ENCODE measurements at places on chromosomes 1 and 21.

- DNase-seq, result no peak
These were observed 17.2 kb downstream of the PDZK1 start for GRCh38 chr1:145689922-145690321.

DNA sequence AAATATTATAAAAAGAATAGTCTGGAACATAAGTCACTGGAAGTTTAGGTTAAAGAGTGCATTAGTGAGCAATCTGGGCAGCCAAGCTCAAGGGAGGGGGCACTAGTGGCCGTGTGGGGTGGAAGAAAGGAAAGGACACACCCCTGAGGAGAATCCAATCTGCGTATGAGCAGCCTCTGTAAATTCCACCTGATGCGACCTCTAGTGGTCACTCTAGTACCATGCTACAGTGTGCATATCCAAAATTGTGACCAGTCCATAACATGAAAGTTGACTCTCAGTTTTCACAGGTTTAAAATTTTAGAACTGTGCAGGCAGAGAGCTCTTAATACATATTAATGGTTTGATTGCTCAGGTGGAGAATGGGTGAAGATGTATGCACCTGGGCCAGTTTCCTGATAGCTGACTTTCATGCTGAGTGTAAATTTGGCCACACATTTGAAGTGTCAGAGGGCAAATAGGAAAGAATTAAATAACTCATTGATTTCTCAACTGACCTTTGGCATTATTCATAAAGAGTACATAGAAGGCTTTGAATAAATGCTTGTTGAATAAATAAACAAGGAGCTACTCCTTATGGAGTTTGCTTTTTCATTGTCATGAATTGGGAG is 105.9 kb upstream of the C21orf91 start:
- peak; percentile 49 for DNase-seq

DNA sequence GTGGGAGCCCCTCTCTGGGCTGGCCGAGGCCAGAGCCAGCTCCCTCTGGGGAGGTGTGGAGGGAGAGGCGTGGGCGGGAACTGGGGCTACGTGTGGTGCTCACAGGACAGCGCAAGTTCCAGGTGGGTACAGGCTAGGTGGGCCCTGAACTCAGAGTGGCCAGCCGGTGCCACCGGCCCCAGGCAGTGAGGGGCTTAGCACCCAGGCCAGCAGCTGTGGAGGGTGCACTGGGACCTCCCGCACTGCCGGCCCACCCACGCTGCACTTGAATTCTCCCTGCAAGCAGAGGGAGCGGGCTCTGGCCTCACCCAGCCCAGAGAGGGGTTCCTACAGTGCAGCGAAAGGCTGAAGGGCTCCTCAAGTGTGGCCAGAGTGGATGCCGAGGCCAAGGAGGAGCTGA is 20.2 kb downstream of the PRAMEF20 start:
- DNase-seq, result no peak

DNA sequence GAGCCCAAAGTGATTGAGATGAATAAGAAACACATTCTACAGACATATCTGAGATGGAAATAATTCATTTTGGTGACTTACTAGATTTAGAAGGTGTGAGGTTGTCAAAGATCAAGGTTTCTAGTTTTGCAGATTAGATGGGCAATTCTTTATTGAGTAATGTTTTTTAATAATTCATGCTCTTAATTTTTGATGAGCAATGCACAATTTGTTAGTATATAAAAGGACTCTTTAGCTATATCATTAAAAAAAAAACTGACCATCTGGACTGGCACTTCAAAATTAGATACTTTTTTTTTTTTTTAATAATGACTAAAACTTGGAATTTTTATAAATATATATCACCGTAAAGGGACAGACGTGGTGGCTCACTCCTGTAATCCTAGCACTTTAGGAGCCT is 63.9 kb downstream of the FMN2 start:
- DNase-seq, result no peak

- no peak for DNase-seq
These were observed 177.3 kb upstream of the GORAB start for GRCh38 chr1:170354690-170355089.

DNA sequence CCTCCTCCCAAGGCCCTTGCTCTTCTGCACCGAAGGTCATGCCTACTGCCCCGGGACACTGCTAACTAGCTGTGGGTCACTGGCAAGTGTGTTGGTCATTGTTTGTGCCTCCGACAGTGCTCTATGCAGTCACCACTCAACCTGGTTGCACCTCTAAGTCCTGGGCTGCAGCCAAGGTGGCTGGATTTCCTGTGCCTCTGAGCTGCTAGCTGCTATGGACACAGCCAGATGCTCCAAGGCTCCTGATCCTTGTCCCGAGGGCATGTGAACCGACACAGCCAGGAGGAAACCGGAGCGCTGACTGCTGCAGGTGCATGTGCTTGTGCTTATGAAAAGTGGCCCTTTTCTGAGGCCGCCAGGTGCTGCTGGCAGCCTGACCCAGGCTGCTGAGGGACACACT is 14.7 kb upstream of the SPOCD1 start:
- no peak for DNase-seq

- peak; percentile 66 for DNase-seq
These were observed 19.7 kb upstream of the ALDH9A1 start for GRCh38 chr1:165717918-165718515.

DNA sequence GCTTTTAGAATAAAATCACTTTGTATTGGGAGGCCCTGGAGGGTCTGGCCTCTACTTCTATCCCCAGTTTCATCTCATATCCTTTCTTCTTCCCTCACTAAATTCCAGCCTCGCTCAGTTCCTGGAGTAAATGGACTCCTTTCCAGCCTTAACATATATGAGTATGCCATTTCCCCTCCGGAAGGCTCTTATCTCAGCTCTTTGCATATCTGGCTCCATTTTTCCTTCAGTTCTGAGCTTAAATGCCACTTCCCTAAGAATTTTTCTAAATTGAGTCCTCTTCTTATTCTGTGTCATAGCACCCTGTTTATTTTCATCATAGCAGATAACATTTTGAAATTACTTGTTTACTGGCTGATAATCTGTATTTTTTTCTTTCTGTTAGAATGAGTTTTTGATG is 20.2 kb upstream of the DUSP10 start:
- DNase-seq, result no peak

- peak; percentile 82 for DNase-seq
These were observed 590 bp downstream of the FOXJ3 start for GRCh38 chr1:42334240-42335049.

GRCh38 chr1:161166669-161167548 is 683 bp downstream of the PPOX start:
- DNase-seq, result no peak

GRCh38 chr21:31509194-31510017 is 150.1 kb upstream of the SOD1 start:
- DNase-seq, result peak; percentile 45

GRCh38 chr1:105678334-105678733 is 1378.1 kb upstream of the PRMT6 start:
- no peak for DNase-seq

- peak; percentile 85 for DNase-seq
These were observed 1.7 kb upstream of the ZBTB7B start for GRCh38 chr1:155000726-155001424.

DNA sequence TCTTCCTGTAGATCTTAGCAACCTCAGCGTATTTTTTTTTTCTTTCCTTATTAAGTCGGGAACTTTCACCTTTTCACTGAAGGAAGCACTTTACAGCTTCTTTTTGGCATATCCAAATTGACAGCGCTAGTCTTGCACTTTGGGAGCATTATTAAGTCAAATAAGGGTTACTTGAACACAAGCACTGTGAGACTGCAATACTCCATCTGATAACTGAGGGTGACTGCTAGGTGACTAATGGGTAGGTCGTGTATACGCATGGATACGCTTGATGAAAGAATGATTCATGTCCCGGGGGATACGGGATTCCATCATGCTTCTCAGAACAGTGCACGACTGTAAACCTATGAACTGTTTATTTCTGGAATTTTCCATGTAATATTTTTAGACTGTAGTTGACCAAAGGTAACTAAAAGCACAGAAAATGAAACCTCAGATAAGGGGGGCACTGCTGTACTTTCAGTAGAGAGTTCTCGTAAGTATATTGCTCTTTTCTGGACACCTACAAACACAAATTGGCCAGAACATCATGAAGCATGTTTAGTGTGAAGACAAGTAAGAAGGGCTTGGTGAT is 364.7 kb downstream of the SMYD3 start:
- DNase-seq, result peak; percentile 90

- DNase-seq, result peak; percentile 42
These were observed 800 bp downstream of the HIPK1 start for GRCh38 chr1:113929750-113930498.

DNA sequence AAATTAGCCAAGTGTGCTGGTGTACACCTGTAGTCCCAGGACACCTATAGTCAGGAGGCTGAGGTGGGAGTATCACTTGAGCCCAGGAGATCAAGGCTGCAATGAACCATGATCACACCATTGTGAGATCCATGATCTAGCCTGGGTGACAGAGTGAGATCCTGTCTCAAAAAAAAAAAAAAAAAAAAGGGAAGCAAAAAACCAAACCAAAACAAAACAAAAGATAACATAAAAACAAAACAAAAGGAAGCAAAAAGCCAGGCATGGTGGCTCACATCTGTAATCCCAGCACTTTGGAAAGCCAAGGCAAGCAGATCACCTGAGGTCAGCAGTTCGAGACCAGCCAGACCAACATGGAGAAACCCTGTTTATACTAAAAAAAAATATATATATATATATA is 9.4 kb upstream of the AKR1A1 start:
- DNase-seq, result no peak

DNA sequence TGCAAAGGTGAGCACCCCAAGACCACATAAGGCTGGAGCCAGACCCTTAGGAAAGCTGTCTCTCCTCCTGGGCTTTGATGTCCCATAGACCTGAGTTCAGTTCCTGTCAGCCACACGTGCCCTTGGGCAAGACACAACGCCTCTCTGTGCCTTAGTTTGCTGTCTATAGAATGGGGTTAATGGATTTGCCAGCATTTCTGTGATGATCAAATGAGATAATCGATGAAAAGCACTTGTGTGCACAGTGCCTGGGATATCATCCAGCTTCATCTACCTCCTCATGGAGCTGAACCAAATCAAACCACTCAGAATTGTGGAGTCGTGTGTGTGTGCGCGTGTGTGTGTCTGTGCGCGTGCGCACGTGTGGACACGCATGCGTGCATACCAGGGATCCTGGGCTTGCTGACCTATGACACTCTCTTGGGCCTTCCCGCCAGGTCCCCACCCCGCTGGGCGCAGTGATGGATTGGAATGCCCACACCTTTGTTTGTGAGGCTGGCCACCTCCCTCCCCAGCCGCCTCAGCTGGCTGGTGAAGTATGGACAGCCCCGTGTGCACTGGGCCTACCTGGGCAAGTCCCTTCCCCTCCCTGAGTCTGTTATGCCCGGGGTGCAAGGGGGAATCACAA is 5.2 kb downstream of the TTC22 start:
- DNase-seq, result no peak

GRCh38 chr1:234773936-234774677 is 164.1 kb upstream of the IRF2BP2 start:
- no peak for DNase-seq

DNA sequence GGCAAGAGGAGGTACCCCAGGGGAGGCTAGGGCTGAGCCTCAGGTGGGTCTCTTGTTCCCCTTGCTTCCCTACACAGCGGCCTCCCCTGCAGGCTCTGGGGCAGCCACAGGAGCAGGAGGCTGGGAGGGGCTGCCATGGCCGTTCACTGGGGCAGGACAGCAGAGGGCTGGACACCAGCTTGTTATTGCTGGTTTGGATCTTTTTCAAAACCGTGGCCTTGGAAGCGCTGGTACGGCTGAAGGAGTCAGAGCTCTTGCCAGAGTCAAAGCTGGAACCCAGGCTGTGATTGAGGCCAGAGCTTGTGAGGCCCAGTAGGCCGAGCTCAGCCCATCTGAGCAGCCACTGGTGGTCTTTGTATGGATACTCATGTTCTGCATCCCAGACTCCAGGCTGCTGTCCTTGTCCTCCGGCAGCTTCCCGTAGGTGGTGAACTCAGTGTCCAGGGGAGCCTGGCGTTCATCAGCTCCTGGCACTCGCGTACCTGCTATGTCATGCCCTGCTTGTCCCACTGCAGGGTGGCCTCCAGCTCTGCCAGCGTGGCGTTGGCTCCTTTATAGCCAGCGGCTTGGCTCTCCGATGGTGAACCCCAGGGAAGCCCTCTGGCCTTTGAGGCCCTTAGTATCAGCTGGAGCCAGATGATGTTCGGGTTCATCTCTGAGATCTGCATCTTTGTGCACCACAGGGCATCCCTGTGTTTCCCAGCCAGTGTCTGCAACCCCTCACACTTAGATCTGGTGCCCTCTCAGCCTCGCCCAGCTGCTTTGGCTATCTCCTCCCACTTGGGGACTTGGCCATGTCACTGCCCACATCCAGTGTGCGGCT is 40.3 kb upstream of the THEM4 start:
- no peak for DNase-seq

DNA sequence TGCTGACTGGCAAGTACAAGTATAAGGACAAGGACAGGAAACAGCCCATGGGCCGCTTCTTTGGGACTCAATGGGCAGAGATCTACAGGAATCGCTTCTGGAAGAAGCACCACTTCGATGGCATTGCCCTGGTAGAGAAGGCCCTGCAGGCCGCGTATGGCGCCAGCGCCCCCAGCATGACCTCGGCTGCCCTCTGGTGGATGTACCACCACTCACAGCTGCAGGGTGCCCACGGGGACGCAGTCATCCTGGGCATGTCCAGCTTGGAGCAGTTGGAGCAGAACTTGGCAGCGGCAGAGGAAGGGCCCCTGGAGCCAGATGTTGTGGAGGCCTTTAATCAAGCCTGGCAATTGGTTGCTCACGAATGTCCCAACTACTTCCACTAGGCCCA is 32.0 kb downstream of the SLC16A1 start:
- no peak for DNase-seq

GRCh38 chr1:26153966-26154532 is 4.8 kb upstream of the FAM110D start:
- DNase-seq, result no peak

DNA sequence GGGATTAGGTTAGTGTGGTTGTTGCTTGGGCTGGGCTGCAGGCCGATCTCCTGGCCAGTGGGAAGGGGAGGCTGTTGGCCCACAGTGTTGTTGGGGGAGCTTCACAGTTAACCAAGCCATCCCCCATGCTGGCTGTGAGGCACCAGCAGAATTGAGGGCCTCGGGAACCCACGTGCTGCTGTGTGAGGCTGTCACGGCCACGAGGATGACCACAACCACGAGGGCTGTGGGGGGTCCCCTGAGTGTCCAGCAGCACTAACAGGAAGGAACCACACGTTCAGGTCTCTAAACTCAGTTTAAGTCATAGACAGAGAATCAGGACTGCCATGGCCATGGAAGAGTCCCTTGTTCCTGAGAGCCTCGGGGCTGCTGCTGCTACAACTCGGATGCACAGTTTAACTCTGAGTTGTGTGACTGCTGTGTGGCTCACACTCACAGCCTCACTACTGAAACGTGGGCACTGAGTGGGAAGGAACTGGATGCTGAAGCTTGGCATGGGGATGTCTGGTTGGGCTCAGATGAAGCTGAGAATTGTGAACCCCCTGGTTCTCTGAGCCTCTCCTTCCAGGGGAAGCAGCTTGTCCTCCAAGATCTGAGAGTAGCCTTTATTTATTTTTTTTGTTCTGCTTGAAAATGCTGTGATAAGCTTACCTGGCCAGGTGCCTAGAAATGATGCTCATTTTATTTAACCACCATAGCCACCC is 4.8 kb upstream of the MMEL1 start:
- DNase-seq, result no peak
